ENCODE measurements at places on chromosomes 6 and 20.

- no peak for DNase-seq
Measured at GRCh38 chr20:1982686-1983085, 11.2 kb downstream of the PDYN start.

DNA sequence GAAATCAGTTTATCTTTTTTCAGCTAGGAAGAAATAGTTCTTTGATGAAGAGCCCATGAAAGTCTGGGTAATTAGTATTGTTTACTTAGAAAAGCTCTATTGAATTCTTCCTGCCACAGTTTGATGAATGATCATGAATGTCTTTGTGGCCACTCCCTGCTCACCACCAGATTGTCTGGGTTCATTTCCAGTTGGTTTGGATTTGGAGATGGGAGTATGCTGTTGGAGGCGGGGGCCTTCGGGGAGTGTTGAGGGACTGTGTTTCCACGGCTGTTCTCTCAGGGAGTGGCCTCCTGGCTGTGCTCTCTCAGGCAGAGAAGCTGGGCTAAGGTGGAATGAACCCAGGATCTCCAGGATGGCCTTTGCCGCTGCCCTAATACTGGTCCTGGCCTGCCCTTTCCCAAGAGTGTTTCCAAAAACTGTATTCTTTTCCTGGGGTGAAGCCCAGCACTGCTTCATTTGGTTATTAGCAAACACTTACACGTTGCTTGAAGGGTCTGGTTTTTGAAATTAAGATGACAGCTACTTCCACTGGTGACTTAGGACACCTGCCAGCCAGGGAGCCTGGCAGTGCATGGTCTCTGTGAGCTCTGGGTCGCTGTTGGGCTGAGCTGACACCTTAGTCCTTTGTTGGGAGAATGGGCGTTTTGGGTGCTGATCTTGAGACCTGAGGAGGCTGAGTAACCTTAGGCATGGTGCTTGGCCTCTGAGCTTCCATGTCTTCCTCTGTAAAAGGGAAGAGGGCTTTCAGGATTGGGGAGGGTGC is 23.2 kb downstream of the PRPF6 start:
- DNase-seq: peak; percentile 82

DNA sequence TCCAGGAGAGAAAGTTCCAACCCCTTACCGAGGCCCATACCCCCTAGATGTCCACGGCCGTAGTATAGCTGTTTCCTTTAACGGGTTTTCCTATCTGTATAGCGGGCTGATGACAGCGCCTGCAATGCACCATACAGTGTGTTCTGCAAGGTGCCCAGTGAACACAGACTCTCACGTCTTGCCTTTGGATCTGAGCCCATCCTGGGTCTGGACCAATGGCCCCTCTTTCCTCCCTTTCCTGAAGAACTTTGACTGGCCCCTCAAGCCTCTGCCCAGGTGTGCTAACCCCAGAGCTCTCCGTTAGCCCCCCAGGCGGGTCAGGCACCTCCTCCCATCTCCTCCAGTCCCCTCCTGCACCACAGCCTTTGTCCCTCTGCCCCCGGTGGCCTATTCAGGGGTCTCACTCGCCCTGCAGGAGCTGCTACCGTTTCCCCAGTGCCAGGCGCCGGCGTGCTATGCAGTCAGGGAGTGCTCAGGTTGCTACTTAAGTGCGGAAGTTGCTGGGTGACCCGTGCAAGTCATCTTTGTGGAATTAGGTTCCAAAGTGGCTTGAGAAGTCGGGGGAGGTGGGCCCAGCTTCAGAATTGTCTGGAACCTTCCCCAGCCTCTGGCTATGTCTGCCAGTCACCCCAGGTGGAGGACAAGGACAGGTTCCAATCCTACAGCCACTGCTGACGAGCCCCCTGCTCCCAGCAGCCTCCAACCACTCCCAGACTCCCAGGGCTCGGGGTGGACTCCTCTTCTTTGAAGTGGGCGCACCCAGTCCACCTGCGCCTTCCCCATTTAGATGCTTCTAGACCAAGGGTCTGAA is 35.0 kb upstream of the ZBP1 start:
- no peak for DNase-seq

DNA sequence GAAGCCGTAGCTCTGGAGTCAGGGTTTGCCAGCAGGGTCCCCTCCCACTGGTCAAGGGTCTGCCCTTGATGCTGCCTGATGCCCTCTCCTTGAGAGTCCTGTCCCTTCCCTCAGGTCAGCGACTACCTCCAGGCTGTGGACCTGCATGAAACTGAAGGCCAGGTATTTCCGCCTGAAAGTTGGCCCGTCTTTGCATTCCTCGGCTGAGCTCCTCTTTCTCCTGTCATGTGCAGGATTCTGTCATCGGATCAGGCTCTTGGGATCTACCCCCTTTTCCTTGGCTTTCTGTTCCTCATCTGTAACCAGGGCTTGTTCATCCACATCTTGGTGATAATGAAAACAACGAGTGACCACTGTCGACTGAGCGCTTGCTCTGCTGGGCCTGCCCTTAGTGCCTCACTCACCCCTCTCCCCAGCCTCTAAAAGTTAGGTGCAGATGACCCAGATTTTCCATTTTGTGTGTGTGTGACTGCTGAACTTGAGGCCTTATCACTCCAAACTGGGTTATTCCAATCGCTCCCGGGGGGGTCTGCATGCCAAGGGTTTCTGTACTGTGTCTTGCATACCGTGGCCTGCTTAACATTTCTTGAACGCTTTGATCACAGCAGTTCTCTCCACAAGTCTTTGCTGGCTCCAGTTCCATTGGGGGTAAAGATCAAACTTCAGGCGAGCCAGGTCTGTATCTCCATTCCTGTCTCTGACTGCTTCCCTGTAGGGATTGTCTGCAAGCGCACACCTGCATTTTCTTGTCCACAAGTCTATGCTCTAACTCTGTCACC is 81.6 kb downstream of the DTD1 start:
- DNase-seq: no peak

DNA sequence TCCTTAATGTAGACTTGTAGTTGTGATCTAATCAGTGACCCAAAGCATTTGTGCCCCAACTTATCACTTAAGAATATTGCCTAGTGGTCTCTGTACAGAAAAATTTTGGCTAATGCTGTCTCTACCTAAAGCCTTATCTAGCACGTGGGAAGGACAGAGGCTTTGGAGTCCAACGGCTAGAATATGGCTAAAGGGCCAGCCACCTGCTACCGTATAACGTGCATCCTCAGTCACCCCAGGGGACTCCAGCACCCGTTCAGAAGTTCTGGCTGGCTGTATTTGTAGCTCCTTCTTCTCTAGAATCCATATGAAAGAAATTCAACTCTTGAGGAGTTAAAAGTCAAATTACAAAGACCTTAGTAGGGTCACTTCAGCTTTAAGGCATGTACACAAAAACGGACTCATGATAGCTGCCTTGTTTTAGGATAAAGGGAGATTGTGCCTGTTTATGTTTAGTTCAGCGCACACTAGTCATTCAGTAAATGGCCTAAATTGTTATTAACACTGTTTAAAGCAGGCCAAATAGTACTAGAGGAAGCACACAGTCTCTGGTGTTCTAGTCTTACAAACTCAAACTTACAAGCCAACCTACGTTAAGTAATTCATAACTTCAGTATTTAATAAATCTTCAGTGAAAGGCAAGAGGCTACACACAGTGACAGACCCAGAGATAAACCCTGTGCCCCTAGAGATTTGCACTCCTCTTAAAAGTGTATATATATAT is 407.5 kb upstream of the PLCB4 start:
- no peak for DNase-seq

- no peak for DNase-seq
Measured at GRCh38 chr20:4708856-4709255, 12.9 kb upstream of the PRND start.

DNA sequence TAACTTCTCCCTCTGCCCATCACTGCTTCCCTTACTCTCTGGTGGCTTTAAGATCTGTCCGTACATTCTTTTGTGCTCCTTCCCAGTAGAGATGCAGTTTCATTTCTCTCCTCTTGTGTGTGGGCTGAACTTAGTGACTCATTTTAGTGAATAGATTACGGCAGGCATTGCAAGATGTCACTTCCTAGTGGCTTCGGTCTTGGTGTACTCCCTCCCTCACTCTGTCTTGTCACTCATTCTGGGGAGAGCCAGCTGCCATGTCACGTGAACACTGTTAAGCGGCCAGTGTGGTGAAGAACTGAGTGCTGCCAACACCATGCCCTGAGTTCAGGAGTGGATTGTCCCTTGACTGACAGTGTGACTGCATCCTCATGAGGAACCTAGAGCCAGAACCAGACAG is 115.9 kb downstream of the OTOR start:
- no peak for DNase-seq

- no peak for DNase-seq
Measured at GRCh38 chr6:70040766-70041165, 174.4 kb downstream of the COL19A1 start.

DNA sequence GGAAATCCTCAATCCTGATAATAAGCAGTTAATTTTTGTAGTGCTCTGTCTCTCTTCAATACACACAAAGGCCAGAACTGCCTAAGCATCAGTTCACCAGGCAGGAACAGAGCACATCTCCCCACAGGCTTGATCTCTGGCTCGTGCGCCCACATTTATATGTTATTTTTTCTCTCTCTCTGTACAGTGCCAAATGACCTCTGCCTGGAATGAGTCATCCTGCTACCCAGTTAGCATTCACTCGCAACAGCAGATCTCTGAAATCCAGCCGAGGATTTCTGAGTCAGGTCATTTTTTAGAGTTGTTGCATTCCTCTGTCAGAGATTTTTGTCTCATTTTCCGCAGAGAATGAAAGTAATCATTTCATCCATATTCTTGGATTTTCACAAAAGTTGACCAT is 107.1 kb downstream of the COL12A1 start:
- DNase-seq: peak; percentile 96

DNA sequence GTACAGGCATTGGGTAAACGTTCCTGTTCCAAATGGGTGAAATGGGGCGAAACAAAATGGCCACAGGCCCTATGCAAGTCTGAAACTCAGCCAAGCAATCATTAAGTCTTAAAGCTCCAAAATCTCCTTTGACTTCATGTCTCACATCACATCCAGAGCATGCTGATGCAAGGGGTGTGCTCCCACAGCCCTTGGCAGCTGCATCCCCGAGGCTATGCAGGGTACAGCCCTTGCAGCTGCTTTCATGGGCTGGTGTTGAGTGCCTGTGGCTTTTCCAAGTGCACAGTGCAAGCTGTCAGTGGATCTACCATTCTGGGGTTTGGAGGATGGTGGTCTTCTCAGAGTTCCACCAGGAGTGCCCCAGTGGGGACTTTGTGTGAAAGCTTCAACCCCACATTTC is 270.0 kb upstream of the CDYL start:
- DNase-seq: no peak

GRCh38 chr6:102150549-102150948 is 757.0 kb downstream of the GRIK2 start:
- DNase-seq: no peak

DNA sequence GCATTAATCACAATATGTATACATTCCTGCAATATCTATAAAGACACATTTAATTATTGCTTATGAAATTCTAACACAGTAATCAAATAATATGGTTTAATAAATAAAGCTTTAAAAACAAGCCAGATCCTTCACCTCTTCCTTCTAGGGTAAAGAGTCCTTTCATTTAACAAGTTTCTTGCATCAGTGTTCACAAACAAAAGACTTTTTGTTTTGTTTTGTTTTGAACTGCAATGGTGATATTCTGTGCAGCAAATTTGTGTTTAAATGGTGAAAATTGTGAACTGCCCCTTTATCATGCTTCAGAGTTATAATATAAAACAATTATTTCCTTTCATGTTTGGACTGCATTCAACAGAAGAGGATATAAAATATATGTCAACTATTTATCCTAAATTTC is 177.3 kb downstream of the EPHA7 start:
- no peak for DNase-seq

- DNase-seq: peak; percentile 65
Measured at GRCh38 chr20:13017883-13018535, 9.2 kb downstream of the SPTLC3 start.

- DNase-seq: no peak
Measured at GRCh38 chr20:51346686-51347485, 195.6 kb downstream of the NFATC2 start.

DNA sequence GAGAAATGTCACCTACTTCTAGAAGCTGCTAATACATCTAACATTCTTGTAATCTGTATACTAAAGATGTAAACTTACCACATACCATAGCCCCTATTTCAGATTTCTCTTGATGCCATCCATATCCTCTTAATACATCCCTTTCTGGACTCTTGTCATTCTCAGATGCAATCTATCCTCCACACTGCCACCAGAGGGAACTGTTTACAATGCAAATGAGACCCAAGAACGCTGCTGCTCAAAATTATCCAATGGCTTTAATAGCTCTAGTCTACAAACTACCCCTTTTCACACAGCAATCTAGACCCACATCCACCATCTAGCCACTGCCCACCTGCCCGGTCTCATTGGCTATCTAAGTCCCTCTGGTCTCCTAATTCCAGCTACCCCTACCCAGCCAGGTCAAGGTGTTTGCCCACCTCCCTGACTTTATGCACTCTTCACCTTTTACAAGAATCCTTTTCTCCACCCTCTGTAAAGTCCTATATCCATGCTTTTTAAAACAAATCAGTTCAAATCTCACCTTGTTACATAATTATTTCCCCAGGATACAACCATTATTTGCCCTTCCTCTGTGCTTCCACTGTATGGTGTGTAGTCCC is 14.8 kb downstream of the FAXC start:
- peak; percentile 58 for DNase-seq

DNA sequence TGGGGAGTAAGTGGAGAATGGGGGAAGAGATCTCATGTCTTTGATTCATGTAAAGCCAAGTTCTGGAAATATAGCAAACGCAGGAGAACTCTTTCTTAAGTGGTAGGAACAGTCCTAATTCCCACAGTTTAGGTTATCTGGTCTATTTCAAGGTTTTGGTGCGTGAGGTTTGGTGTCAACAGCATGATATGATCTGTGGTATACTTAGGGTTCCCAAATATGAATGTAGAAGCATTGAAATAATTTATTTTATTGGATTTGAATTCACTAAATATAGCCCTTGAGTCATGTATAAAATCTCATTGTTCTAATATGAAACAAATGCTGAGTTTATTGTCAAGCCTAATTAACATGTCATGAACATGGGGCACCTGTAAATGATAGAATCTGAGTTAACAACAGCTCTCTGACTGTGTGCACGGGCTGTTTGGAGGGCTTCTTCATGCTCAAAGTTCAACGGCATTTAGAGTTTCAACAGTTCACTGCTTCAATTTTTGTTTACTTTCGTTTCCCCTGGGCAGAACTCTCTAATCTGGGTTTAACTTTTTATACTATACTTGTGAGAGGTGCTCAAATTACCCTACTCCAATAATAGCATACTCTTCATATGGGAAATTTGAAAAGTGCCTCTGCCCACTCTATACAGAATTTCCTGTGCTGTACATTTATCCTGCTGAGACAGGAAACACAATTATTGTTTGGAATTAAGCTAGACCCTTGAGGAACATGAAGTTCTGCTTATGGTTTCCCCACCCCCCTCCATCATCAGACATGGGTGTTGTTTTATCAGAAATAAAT is 236.3 kb upstream of the ZNF217 start:
- DNase-seq: peak; percentile 35

Data from kidney glomerular epithelial cell (primary cell).